ENCODE measurements at places on chromosomes 3 and 15. TPM values are rescaled to one million over a fixed set of nuclear protein-coding genes. Genes with fewer than 3 reads are reported as not detected.

The GOLGA8T gene
- not detected for total RNA-seq

The IL12A gene
- 0.21 TPM for total RNA-seq

The C15orf61 gene
- total RNA-seq: 4.7 TPM

The SLC28A2 gene
- total RNA-seq: not detected

The NOX5 gene
- total RNA-seq: not detected

The PPM1L gene
- total RNA-seq: 2.7 TPM

The CERS3 gene
- 0.21 TPM for total RNA-seq

The CELF6 gene
- total RNA-seq: 0.21 TPM

The ACVR2B gene
- 12.2 TPM for total RNA-seq

The EPB42 gene
- total RNA-seq: not detected

The SERINC4 gene
- 0.28 TPM for total RNA-seq

The CCDC39 gene
- total RNA-seq: not detected

The IL5RA gene
- total RNA-seq: not detected

The RAB6B gene
- 0.07 TPM for total RNA-seq

The UCN2 gene
- not detected for total RNA-seq

The GOLGA8S gene
- total RNA-seq: 0.07 TPM

The MKRN3 gene
- 1.5 TPM for total RNA-seq

The QARS1 gene
- 192 TPM for total RNA-seq

The THOC7 gene
- 106 TPM for total RNA-seq

The GPR27 gene
- total RNA-seq: 1.0 TPM

The OIP5 gene
- 15.8 TPM for total RNA-seq

Data from activated CD4-positive, alpha-beta T cell treated with anti-CD3 and anti-CD28 coated beads, Interleukin-2, amount 10 ng/mL, durations not matched to agents 24 days and 14 days (primary cell).